Central memory CD8-positive, alpha-beta T cell (primary cell): ENCODE measurements at places on chromosomes 4 and X.

DNA sequence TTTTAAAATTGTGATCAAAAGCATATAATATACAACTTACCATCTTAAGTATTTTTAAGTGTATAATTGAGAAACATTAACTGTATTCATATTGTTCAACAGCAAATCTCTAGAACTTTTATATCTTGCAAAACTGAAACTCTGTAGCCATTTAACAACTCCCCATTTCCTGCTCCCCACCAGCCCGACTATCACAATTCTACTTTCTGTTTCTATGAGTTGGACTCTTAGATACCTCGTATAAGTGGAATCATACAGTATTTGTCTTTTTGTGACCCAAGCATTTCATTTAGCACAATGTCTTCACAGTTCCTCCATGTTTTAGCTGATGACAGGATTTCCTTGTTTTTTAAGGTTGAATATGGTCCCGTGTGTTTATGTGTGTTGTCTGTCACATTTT is 106.0 kb downstream of the LRBA start:
- DNase-seq, result no peak

GRCh38 chrX:677376-677775 is 46.8 kb downstream of the SHOX start:
- DNase-seq, result no peak

DNA sequence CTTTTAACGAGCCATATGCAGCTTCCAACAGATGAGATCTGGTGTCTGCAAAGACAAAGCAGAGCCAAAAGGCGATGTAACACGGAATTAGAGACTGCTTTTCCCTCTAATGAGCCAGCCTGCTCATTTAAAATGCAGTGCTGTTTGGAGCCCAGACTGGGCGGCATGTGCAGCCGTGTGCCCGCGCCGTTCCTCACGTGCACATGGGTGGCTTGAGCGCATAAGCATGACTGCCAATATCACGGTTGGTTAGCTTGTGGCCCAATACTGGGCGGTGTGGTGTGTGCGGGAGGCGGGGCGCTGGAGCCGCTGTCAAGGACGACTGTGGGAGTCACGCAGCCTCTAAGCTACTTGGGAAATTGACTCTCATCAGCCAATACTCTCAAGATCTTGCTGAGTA is 87.0 kb upstream of the SCOC start:
- DNase-seq, result no peak

DNA sequence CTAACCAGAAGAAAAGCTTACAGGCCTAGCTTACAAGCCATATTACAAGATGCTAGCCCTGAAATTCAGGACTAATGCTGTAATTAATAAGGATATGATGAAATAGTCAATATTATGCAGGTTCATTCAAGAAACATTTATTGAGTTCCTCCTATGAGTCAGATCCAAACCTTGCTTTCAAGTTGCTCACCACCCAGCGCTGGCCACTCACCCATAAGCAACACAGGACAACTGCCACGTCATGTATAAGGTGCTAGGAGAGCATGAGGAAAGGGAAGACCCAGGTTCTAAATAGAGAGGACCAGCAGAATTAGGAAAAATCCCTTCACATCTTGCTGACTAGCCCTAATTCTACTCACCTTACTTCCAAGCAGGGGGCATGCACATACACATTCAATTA is 23.3 kb downstream of the MAML3 start:
- no peak for DNase-seq

DNA sequence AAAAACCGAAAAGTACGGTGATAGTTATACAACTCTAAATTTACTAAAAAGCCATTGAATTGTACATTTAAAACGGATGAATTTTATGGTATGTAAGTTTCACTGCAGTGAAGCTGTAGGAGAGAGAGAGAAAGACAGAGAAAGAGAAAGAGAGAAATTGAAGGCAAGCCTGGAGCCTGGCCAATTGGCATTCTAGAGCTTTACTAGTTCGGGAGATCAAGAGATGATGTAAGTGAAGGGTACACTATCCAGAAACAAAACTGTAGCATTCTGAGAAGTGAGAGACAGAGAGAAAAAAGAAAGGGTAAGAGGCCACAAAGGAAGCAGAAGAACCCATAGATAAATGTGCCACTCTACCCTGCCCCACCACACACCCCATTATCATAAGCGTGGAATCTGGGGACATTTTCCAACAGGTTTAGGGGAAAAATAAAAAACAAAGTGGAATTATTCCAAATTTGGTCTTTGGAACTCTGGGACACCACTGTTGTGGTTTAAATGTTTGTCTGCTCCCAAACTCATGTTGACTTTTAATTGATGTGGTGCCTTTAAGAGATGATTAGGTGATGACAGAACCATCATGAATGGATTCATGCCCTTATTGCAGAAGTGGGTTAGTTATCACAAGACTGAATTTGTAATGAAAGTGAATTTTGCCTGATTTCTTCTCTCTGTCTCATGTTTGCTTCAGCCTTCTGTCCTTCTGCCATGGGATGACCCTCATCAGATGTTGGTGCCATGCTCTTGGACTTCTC is 123.0 kb upstream of the PLS3 start:
- DNase-seq, result no peak

DNA sequence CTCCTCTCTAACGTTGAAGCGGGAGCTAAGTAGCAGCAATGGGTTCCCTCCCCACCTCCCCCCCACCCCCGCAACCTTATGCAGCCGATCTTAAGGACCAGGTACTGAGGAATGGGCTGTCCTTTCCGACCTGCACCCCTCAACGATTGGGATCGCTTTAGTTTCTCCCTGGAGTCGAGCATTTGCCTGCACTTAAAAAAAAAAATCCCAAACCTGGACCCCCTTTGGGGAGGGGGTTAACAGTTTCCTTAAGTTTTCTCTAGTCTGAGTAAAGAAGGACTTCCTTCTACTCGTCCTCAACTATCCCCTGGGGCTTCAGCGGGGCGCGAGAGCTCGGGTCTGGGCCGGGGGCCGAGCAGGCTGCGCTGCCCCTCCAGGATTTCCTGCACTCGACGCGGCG is 25.7 kb upstream of the BCORL1 start:
- no peak for DNase-seq

- no peak for DNase-seq
These were observed 37.1 kb upstream of the AMOT start for GRCh38 chrX:112877771-112878173.

GRCh38 chr4:48380583-48381167 is 39.3 kb downstream of the SLAIN2 start:
- DNase-seq, result no peak

DNA sequence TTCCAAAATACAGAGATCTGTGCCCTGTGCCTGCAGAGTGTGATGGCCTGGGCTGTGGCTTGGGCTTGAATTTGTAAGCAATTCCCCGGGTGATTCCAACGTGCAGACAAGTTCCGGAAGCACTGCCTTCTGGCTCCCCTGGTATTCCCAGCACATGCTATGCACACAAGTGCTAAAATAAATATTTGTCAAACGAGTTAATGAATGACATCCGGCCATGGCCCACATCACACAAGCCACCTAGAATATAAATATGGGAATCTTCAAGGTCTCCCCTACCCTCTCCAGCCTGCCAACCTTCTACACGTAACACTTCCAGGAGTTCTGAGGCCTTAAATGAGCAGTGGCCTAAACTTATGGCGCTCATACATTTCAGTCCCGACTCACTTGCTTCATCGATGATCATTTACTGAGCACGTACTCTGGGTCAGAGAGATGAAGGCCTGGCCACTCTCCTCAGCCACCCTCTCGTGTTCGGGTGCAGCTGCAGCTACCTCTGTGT is 21.3 kb downstream of the DCTD start:
- DNase-seq, result no peak

- no peak for DNase-seq
These were observed 379.5 kb upstream of the MAD2L1 start for GRCh38 chr4:120446051-120446567.

GRCh38 chr4:105350859-105351490 is 122.9 kb downstream of the PPA2 start:
- DNase-seq, result no peak

DNA sequence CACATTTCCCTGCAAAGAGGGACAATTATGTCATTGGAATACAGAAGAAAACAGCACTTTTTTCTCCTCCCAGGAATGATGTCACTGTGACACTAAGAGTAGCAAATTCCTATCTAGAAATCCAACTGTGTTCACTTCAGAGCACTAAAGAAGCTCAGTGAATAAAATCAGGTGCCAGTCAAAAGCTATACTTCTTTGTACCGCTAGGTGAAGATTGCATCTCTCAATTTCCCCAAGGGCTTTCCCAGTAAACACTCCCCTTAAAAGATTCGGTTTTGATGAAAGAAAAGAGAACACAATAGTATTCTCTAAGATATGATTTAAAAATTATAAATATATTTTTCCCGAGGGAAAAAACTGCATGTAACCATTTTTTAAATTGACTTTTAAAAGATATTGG is 104.7 kb upstream of the MID1 start:
- no peak for DNase-seq

DNA sequence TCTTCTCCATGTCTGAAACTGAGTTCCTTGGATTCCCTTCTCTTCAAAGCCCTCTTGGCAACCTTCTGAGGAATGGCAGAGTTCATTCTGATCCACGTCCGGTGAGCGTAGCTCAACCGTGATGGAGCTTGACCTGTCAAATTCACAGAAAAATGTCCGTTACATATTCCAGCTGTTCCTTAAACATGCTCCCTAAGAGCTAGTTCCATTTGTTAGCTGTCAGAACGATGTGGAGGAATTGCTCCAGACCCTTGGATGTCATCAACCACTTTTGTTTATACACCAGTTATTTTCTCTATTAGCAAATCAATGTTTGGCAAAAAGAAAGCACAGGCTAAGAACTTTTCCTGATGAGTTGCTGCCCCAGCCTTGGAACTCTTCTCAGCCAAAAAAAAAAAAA is 50.1 kb downstream of the NHS start:
- no peak for DNase-seq

GRCh38 chrX:57741107-57741506 is 61.0 kb upstream of the NLRP2B start:
- no peak for DNase-seq
